Posterior vena cava (tissue), 2 donors: ENCODE measurements at places on chromosomes 2 and 18. TPM values are rescaled to one million over a fixed set of nuclear protein-coding genes. Genes with fewer than 3 reads are reported as not detected.

TCF23 gene
- total RNA-seq, result 5.0 TPM

DNA sequence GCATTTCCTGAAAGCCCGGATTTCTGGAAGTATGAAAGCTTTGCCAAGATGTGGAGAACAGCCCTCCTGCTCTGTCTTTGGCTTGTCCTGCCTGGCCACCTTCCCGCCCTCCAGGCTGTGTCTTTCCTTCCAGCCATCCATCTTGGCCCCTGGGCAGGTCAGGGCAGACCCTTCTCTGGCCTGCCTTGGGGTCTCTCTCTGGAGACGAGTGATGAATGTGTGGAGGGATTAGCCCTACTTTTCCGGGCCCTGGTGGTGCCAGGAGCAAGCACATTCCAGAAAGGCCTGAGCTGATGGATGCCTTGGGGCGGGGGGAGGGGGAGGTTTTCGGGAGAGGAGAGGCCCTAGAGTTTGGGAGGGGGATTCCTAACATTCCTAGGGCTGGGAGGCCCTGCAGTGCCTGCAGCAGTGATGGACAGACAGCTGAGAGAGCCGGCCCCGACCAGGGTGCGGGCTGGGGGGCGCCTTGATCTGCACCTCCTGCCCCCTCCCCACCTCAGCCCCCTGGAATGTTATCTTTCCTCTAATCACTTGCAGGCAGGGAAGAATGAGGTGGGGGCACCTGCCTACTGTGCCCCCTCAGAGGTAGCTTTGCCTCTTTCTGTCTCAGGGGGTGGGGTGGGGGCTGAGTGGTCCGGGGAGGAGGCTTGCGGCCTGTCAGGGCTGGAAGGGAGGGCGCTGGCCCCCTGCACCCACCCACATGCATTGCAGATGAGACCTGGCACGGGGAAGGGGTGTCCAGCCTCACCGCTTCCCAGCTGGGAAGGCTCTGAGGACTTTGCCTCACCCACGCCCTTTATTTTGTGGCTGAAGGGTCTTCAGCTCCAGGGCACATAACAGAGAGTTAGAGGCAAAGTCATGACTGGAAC, 156.2 kb downstream of the DDX1 start:
- no peak for DNase-seq

CAPN14 gene
- 0.09 TPM for total RNA-seq

DNA sequence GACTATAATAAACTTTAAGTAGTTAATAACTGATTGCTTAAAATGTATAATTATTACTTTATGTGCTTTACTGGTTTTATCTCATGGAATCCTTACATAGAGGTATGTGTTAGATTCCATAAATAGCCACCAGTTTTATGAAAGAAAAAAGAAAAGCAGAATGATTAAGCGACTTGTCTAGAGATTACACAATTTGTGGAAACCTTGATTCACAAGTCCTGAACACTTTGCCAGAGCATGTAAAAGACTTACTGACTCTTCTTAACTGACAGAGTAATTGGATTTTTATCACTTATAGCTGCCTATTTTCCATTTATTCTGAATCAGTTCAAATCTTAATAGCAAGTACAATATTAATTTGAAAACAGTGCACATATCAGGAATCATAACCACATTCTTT, 448.7 kb upstream of the NETO1 start:
- DNase-seq, result no peak

ABHD1 gene
- total RNA-seq, result 0.37 TPM

GRCh38 chr2:66433945-66434678, 813 bp upstream of the MEIS1 start:
- DNase-seq, result peak; percentile 84

GRCh38 chr2:96271995-96272394, 6.0 kb downstream of the CIAO1 start:
- DNase-seq, result no peak

LCT gene
- total RNA-seq, result 0.05 TPM

B3GNT7 gene
- total RNA-seq, result 5.7 TPM
